GM13977 (cell line): ENCODE measurements at places on chromosomes 7 and 10.

- DNase-seq = peak; percentile 74
Measured at GRCh38 chr10:48684792-48685623, at the start of gene WDFY4. TSS of gene WDFY4 (plus strand) at chr10:48684873. CDS start at chr10:48709733, 24,860 bp downstream.

GRCh38 chr10:78785066-78785465, 283.7 kb upstream of the ZMIZ1 start:
- no peak for DNase-seq

- DNase-seq = no peak
Measured at GRCh38 chr10:131869344-131869743, 31.5 kb upstream of the PPP2R2D start.

DNA sequence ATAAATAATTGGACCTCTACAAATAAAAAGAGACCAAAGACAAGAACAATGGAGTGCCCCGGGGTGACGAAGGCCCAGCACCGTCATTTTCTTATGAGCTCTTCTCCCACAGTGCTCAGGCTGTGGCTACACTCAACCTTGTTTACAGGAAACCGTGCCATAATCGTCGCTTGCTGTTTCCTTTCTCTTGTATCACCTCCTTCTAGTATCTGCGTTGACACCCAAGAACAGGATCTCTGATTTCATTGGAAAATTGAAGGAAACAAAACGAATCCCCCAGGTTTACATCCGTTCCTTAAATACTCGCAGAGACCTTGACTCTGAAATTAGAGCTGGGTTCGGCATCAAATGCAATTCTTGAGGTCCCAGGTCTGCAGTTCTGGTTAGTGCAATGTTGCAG, 1.7 kb upstream of the IGFBP3 start:
- no peak for DNase-seq

- no peak for DNase-seq
Measured at GRCh38 chr7:23685731-23686130, 5.7 kb downstream of the FAM221A start.

DNA sequence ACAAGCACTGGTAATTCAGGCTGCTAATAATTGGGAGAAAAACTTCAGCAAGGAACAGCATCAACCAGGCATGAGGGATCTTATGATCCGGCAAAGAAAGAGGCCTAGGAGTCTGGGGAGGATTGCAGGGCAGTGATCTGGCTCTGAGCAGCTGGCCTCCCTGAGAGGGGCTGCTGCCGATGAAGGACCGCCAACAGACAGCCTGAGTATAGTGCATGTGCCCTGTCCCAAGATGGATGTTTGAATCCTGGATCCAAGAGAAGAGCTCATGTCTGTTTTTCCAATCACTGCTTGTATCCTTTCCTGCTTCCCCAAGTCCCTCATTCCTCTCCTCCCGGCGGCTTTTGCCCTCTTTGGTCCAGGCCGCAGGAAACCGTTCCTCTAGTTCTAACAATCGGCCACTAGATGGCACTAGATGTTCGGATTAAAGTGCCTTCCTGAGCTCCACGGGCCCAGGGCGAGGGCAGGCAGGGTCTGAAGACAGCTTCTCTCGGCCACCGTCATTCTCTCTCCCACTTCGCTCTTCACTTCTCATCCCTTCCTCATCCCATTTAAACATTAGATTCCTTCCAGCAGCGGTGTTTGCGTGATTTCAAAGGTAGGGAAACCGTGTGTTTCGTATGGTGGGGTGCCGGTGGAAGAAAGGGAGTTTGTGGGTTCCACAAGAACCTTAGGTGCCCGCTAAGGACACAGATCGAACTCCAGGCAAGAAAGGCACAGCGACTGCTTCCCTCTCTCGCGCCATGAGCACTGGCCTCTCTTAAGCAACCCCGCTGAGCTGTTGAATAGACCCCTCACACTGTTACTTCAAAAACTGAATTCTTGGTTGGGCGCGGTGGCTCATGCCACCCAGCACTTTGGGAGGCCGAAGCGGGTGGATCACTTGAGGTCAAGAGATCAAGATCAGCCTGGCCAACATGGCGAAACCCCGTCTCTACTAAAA, 82.4 kb downstream of the ADCYAP1R1 start:
- peak; percentile 66 for DNase-seq
